ENCODE measurements at places on chromosomes 16 and 17. TPM values are rescaled to one million over a fixed set of nuclear protein-coding genes. Genes with fewer than 3 reads are reported as not detected.

DNA sequence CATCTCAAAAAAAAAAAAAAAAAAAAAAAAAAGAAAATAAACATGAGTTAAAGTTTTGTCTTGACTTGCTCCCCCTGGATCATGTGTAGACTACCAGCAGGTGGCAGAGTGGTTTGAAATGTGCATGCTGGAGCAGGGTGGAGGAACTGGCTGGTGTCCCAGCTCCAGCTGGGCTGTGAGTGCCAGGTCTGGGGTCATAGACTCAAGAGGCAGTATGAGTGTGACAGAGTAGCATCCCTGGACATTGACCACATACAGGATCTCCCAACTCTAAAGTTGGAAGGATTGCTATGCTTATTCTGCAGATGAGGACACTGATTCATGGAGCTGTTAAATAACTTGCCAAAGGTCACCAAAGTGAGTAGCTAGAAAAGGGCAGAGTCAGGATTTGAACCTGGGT, 198.0 kb upstream of the MPHOSPH6 start:
- no peaks in the 10 kb centered on the region for H3K36me3 ChIP-seq
- no peak overlapping the region for H3K27ac ChIP-seq
- DNase-seq, result peak; percentile 77
- no peaks in the 10 kb centered on the region for H3K27me3 ChIP-seq
- no peaks in the 10 kb centered on the region for H3K4me1 ChIP-seq

DNA sequence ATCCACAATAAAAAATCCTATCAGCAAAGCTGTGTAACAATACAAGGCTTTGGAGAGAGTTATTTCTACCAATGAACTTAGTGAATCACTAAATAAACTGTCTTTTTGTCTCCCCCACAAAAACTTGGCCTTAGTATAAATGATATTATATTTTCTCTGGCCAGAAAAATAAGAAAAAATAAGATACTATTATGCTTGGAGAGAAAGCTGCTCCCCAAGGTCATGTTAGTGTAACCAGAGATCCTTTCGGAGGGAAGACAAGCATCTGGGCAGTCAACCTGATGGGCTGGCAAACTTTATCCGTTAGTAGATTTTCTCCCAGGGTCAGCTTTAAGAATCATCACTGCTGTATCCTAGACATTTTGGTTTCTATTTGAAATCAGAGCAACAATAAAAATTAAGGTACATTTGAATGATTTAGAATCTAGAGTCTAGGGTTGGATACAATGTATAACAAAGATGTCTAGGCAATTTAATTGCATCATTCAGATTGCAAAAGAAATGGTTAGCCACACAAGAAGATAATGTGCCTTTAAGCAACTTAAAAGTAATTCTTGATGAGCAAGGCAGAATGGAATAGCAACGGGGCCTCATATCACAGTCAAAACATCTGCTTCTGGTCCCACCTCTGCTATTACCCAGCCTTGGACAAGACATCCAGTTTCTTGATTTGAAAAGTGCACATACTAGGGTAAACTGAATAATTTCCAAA, 280.4 kb downstream of the SLC39A11 start:
- H3K36me3 ChIP-seq, result no peaks in the 10 kb centered on the region
- no peak overlapping the region for H3K27ac ChIP-seq
- H3K4me1 ChIP-seq, result no peaks in the 10 kb centered on the region
- DNase-seq, result no peak

IGFBP4 gene
- 716 TPM for total RNA-seq

PTGES3L gene
- total RNA-seq, result not detected

Data from right lobe of liver (tissue), 6 donors.